Right kidney (tissue), 9 donors: ENCODE measurements at places on chromosomes 3 and 15.

GRCh38 chr15:72063186-72063585 is 54.8 kb downstream of the MYO9A start:
- no peak for DNase-seq

GRCh38 chr3:119497820-119498185 is 544 bp upstream of the TIMMDC1 start:
- peak; percentile 49 for DNase-seq

GRCh38 chr3:11282250-11283138 is 10.3 kb downstream of the ATG7 start:
- DNase-seq = peak; percentile 28

GRCh38 chr15:27457766-27458165 is 486.8 kb downstream of the GABRG3 start:
- no peak for DNase-seq

- DNase-seq = no peak
Measured at GRCh38 chr15:88061452-88061851, 195.1 kb downstream of the NTRK3 start.

DNA sequence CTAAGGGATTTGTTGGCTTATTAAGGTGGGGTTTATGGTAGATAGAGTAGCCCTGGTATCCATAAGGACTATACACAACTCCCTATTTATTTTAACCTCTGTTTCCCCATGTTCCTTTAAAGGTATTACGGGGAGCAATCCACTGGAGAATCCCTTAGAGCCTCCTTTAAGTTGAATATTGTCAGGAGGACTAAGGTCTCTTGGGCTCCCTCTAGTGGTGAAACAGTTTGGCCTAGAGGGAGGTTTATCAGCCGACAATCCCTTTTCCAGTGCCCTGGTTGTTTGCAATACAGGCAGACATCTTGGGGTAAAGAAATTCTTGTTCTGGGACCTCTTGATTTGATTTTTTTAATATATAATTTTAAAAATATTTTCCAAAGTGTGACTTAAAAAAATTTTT is 12.9 kb downstream of the OPA1 start:
- no peak for DNase-seq

DNA sequence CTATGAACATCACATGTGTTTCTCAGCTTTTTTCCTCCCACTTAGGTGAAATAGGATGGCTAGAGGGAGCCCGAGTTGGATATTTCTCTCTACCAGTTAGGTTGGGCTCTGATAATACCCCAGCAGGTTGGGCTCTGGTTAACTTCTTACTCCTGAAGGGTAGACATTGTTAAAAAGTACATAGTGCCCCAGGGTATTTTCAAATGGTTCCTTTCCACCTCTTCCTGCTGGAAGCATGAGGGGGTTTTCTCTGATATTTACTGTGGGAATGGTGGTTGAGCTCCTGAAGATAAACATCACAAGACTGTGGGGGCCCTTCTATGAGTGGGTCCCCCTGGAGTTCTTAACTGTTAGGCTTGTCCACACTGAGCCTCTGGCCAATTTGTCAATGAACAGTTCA is 36.1 kb upstream of the SPESP1 start:
- DNase-seq = no peak

GRCh38 chr3:109081746-109082510 is 36.0 kb downstream of the MORC1 start:
- no peak for DNase-seq

- DNase-seq = no peak
Measured at GRCh38 chr3:102532901-102533300, 98.1 kb downstream of the ZPLD1 start.

DNA sequence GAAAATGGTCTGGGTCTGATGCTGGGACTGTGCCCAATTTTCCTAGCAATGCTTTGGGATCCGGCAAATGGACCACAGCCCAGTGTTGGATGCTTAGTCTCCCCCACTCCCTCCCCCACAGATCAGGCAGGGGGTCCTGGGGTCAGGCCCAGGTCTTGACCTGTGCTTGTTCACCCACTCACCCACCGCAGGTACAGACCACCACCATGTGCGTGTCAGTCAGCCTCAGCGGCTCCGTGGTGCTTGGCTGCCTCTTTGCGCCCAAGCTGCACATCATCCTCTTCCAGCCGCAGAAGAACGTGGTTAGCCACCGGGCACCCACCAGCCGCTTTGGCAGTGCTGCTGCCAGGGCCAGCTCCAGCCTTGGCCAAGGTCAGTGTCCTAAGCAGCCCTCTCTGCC is 10.6 kb downstream of the GRM2 start:
- DNase-seq = no peak

DNA sequence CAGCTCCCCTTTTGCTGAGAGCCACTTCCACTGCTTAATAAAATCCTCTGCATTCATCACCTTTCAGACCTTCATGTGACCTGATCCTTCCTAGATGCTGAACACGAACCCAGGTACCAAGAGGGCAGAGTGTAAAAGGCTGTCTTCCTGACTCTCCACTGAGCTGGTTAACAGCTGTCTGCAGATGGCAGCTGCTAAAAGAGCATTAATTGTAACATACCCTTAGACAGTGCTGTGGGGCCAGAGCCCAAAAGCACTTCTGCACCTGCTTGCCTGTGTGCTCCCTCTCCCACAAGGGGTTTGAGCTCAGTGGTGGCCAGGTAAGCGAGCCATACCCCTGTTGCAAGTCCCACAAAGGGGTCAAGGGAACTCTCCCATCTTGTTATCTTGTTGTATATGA is 187.3 kb downstream of the UBE2E2 start:
- DNase-seq = no peak
